Stimulated activated CD8-positive, alpha-beta memory T cell treated with anti-CD3 and anti-CD28 coated beads, Interleukin-4, amount 100 ng/mL, for 4 hours (primary cell): ENCODE measurements at places on chromosomes 4 and X.

DNA sequence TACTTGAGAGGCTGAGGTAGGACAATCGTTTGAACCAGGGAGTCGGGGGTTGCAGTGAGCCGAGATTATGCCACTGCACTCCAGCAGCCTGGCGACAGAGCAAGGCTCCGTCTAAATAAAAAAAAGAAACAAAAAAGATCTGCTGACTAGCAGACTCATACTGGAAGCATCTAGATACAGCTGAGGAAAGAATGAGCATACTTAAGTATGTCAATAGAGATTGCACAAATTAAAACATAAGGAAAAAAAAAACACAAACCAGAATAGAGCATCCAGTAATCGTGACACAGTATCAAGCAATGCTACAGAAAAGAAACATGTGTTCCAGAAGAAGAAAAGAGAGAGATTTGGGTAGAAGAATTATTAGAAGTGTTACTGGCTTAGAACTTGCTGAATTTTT, 105.5 kb upstream of the SPOCK3 start:
- DNase-seq = no peak

DNA sequence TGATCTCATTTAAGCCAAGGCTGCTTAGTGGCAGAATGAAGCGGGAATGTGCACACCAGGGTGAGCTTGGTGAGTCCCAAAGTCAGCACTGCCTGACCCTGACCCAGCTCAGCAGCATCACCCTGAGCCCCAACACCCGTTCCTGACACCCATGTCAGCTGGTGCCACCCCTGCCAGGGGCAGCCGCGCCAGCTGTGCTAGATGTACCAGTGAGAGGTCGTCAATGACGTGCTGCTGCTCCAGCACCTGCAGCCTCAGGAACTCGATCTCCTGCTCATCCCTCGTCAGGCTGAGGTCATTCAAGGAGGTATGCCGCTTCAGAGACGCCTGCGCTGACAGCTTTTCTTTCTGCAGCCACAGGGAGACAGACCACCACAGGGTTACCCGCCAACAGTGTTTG, 61.7 kb upstream of the C4orf50 start:
- no peak for DNase-seq

GRCh38 chr4:83124111-83124780, 9.7 kb upstream of the PLAC8 start:
- no peak for DNase-seq

DNA sequence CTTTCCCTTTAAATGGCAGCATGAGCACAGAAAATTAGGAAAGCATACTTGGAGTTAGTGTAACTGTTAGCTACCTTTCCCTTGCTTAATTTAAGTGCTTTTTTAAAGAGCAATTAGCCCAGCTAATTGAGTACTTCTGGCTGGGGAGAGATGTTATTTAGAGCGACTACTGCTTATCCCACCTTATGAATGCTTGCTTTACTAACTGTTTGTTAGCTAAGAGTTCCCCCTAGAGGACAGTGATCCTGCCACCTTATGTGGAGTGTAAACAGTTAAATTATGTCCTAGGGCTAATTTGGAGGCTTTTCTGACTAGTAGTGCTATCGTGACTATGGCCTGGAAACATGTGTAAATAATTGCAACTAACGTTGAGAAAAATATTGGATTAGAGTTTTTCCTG, 909.4 kb downstream of the FSTL5 start:
- no peak for DNase-seq

- DNase-seq = no peak
These were observed 78.8 kb upstream of the LEF1 start for GRCh38 chr4:108247387-108248049.
